A375 (cell line): ENCODE measurements at places on chromosomes 3 and 15. TPM values are rescaled to one million over a fixed set of nuclear protein-coding genes. Genes with fewer than 3 reads are reported as not detected.

The GOLGA6D gene
- not detected in 2 replicates for total RNA-seq

The MUC20 gene
- 0.19 and 2.4 TPM in 2 replicates for total RNA-seq

The ENTPD3 gene
- not detected in 2 replicates for total RNA-seq

The IRAK2 gene
- 3.5 and 4.5 TPM in 2 replicates for total RNA-seq

The ADGRG7 gene
- total RNA-seq = not detected in 2 replicates

The ROPN1 gene
- 3.0 and 3.6 TPM in 2 replicates for total RNA-seq

The PYGO1 gene
- total RNA-seq = 3.0 and 4.8 TPM in 2 replicates

The SLC27A2 gene
- total RNA-seq = 0.34 TPM in 2 replicates

The IQCF5 gene
- not detected in 2 replicates for total RNA-seq

The FES gene
- 0.11 and 0.85 TPM in 2 replicates for total RNA-seq

The CRYBG3 gene
- total RNA-seq = 7.5 and 9.4 TPM in 2 replicates

The THAP10 gene
- 2.2 and 3.7 TPM in 2 replicates for total RNA-seq

The CISH gene
- total RNA-seq = 0.80 and 1.1 TPM in 2 replicates

The COPB2 gene
- total RNA-seq = 119 and 137 TPM in 2 replicates

The SLC51A gene
- total RNA-seq = not detected in 2 replicates

The ULK4 gene
- total RNA-seq = 12.0 and 41.7 TPM in 2 replicates

The TEX55 gene
- total RNA-seq = not detected in 2 replicates

The DUOX2 gene
- total RNA-seq = 0.08 TPM in 1 of 2 replicates, not detected in the other

The DAZL gene
- total RNA-seq = not detected in 2 replicates
